ENCODE measurements at places on chromosomes 12 and 14.
A peak's percentile ranks its signal among the peaks of the same experiment; 100 is the strongest.

- no peak for DNase-seq
Measured at GRCh38 chr14:52551696-52552062, 626 bp downstream of the TXNDC16 start.

GRCh38 chr12:59401862-59402261 is 194.0 kb upstream of the SLC16A7 start:
- no peak for DNase-seq

DNA sequence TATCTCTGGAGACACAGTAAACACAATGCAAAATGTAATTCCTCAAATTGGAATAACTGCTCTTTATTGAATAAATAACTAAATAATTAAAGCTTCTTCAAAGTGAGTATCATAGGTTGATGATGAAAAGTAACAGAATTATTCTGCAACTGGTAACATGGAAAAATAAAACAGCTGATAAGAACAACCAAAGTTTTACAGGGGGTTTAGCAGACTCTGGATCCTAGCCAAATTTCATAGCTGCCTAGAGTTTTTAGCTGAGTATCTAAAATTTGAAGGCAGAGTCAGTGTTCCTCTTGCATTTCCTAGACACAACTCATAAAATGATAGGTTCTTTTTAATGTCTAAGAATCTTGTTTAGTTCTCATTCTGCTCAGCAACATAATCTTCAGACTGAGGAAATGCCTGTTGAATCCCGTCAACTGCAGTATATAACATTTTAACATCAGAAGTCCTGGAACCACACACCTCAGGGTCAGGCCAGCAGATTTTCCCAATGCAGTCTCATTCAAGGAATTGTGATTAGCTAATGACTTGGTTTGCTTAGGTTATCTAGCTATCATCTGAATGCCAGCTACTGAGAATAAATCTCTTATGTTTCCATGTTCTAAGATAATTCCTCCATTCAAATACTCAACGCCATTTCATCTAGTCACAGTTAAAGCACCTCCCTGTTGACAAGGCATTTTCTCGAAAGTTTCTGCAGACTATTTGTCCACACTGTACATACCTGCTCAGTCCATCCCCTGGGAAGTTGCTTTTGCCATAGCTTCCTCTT is 411.6 kb downstream of the BCAT1 start:
- no peak for DNase-seq

DNA sequence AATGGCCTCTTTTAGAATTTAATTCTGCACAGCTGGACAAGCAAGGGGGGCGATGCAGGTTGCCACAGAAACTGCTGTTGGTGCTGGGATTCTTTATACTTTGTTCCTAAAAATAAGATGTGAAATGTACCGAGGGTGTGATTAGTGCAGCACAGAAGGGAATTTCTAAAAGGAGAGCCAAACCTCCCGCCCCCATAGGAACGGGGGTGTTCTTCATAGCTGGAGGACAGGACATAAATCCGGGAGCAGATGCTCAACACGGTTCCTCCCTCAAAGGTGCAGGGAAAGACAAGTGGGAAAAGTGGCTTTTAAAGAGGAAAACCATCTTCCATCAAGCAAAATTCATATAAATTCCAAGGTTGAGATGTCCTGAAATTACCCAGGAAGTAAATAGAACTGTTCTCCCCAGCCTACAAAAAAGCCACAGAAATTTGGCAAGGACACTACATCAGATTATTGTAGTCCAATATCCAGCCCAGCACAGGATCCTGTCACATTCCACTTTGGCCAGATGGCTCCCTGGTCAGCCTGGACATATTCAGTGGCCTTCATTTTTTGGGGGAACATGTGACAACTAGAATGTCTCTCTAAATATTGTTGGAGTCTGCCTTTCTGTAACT is 51.4 kb upstream of the TMX1 start:
- DNase-seq: peak; percentile 13
